ENCODE measurements at places on chromosomes 3 and 15.

- peak; percentile 18 for DNase-seq
Measured at GRCh38 chr3:134364061-134364935, 9.9 kb downstream of the AMOTL2 start.

DNA sequence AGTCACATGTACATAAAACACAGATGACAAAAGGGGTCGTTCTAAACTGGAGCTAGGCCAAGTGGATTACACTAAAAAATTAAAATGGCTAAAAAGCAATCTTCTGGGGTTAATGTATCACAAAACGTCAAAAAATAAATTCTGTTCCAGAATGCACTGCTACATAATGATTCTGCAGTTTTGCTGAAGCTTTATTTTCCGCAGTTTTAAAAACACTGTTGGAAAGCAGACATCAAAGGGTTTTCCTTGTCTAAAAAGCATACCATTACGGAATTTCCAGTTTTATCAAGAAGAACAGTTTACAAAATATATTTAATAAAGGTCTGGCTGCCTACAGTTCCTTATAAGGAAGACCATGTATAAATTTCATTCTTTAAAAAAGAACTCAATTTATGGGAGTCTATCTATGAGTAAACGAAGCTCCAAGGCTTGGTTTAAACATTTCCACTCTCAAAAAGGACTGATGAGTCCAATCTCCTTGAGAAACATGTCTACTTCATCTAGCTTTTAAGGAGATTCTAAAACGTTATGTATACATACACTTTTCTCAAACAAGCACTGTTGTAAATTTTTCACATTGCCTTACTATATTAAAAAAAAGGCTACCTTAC, 1.3 kb downstream of the DMXL2 start:
- DNase-seq = no peak

- no peak for DNase-seq
Measured at GRCh38 chr3:127448161-127448561, 142.4 kb downstream of the TPRA1 start.

- no peak for DNase-seq
Measured at GRCh38 chr15:68808770-68809169, 11.9 kb downstream of the ANP32A start.

All from CD4-positive, alpha-beta T cell treated with Interleukin-4 for 1 hour (primary cell).